ENCODE measurements at places on chromosomes 6 and 20.

DNA sequence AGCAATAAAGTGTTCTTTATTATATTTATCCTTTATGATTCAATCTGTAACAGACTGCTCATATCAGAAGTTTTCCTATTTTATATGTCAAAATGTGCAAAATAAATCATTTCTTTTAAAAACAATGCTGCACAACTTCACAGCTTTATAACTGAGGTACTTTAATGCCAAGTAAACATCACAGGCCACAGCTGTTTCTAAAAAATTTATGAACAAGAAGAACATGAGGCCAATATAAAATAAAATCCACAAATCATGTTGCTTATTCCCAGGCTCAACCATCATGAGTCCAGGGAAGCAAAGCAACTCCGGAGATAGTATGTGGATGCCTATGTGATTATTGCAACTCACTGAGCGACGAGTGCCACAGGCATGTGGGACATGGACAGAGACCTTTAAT is 195.5 kb downstream of the ISM1 start:
- no peak for DNase-seq

GRCh38 chr6:27161603-27161945 is 85.9 kb upstream of the PRSS16 start:
- DNase-seq: no peak

DNA sequence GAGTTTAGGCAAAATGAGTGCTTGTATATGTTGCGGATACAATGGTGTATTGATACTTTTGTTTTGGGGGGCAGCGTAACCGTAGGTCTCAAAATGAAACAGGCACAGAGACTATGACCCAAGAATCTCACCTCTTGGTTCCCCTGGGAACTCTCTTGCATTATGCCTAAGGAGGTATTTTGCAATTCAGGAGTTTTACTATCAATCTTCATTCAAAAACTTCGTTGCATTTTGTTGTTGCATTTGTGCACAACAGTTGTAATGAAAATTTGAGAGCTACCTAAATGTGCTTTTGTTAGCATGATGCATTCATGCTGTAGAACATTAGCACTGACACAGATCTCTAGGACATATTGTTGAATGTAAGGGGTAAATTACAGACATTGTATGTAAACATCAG is 18.2 kb downstream of the VTA1 start:
- DNase-seq: no peak

GRCh38 chr6:124234801-124235200 is 431.1 kb downstream of the NKAIN2 start:
- no peak for DNase-seq

DNA sequence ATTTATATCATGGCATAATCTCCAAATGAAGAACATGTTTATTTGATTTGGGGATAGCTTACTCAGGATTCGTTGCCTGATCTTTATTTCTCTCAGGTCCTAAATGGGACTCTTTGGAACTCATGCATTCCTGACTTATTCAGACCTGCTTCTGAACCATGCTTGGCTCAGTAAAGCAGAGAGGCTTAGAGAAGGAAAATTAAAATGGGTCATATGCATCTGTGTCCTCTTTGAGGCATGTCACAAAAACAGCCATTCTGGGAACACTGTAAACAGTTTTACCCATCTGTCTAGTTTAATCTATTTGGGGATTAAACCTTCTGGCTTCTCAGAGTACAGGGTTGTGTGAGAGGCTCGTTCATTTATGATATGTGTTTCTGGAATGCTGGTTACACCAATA is 1017.3 kb downstream of the KIF16B start:
- DNase-seq: no peak

- DNase-seq: peak; percentile 83
Observed at GRCh38 chr6:32255199-32256153, 31.6 kb upstream of the NOTCH4 start.

DNA sequence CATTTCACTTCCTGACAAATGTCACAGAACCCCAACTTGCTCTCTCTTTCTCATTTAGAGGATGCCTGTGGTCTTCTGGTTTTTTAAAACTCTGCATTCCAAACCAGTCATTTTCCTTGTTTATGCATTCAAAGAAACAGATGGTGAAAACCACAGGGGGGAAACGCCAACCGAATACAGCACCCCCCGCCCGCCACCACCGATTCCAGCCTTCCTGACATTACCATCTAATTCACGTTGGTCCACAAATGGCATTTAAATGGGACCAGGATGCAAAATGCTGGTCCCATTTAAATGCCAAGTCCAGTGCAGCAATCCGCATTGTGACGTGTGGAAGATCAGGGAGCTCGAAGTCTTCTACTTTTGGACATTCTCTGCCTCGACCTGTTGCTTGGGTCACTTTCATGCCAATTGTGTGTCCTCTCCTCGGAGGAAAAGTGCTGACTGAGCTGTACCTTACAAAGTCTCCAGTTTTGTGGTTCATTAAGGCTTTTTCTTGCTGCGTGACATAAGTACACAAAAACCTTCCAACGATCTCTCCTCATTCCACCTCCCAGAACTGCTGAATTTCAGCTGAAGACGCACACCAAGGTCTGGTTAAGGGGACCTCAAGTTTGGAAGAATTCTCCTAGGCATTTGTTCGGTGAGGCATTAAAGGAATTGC is 35.8 kb downstream of the NEDD9 start:
- DNase-seq: no peak

- no peak for DNase-seq
Observed at GRCh38 chr6:21085211-21085610, 508.3 kb upstream of the SOX4 start.

GRCh38 chr20:25285091-25285647 is 37.3 kb downstream of the PYGB start:
- DNase-seq: no peak

GRCh38 chr6:143531720-143532499 is 20.4 kb upstream of the FUCA2 start:
- no peak for DNase-seq

GRCh38 chr6:17418281-17419188 is 25.1 kb downstream of the CAP2 start:
- DNase-seq: peak; percentile 49

GRCh38 chr6:170529839-170530469 is 23.2 kb downstream of the PSMB1 start:
- no peak for DNase-seq

DNA sequence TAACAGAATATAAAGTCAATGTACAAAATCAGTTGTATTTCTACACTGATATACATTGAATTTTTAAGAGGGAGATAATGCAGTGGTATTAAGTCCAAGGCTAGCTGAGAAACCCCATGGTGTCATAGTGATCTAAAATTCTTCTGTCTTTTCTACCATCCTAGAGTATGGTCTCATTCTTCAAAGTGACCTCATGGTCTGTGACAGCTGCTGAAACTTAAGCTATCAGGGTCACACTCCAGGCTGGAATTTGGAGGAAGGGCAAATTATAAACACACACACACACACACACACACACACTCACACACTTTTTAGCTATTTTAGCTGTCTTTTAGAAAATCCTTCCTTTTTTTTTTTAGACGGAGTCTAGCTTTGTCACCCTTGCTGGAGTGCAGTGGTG is 47.3 kb upstream of the DYNLRB1 start:
- DNase-seq: no peak

GRCh38 chr6:130366107-130367005 is 539 bp downstream of the TMEM200A start:
- DNase-seq: peak; percentile 36

DNA sequence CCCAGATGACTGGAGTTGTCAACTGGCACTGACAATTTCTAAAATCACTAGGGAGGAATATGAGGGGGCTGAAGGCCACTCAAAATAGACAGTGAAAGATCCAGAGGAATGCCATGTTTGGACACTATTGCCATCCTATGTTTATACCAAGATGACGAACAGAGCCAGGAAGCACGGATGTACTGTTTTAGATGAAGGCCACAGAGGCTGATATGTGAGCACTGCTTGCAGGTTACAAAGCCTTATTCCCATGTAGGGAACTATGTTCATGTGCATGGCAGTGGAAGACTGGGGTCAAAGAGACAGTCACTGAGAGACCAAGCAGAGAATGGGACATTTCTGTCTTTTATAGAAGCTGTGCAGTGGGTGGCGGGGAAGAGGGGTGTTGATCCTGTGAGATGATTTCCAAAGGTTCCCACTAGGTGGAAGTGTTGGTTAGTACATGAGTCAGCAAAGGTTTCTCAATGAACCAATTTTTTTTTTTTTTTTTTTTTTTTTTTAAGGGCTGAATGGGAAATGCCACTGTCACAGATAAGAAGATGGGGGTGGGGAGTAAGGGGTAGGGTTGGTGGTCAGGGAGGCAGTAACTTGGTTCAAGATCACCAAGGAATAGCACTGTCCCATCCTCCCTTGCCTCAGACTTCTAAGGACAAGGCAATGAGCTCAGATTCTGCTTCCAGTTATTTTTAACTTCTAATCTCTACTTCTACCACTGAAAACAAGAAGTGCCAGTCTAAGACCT is 46.7 kb upstream of the MOCS1 start:
- peak; percentile 22 for DNase-seq

- peak; percentile 84 for DNase-seq
Observed at GRCh38 chr6:122696853-122697252, 82.7 kb upstream of the FABP7 start.

DNA sequence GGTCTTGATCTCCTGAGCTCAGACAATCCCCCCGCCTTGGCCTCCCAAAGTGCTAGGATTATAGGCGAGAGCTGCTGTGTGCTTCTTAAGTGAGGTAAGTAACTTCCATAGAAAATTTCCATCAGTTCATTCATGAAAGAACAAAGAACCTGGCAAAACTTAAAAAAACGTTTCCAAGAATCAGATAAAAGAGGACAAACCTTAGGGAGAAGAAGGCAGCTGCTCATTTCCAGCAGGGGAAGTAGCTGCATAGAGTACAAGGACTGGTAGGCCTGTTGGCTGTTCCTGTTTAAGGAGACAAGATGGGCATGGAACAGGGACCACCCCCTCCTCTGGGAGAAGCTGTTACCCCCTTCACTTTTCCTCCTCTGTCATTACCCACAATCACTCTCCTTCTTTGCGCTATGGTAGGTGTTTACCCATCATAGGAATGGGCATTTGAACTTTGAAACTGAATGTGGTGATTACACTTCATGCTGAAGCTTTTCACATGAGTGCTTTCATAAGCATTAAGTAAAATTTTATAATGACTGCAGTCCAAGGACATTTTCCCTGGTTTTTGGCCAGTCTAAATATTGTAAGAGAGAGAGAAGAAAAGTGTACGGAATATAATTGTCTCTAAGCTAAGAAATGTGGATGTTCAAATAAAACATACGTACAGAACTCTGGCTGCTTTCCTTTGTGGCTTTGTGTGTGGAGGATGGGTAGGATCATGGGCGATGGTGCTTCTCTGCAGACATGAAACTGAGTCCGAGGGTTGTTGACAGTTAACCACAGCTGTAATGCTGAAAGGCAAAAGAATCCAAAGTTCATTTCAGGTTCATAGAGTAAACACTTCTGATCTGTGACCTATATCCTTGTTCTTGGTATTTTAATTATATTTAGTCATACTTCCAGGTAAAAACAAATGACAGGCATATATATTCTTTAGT is 56.4 kb downstream of the CCN2 start:
- no peak for DNase-seq

DNA sequence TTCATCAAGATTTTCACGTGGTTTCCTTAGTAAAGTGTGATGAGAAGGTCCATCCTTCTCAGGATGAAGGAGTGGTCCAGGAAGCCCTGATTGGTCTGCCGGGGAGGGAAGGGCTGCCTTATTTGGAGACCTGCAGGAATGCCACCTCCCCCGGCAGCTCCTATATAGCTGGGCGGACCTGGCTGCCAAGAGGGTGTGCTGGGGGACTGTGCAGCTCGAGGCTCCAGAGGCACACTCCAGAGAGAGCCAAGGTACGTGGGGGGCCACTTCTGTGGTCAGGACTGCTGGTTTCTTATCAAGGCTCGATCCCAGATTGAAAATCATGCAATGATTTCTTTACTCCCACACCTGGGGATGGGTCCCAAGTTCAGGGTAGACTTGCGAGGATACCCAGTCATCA is at the start of gene PRND:
PRND (plus strand) TSS at position 191 of the 400 bp plus-strand sequence. CDS start 2,643 bp downstream, outside the sequence.
- no peak for DNase-seq

GRCh38 chr20:5401277-5401875 is 84.6 kb upstream of the PROKR2 start:
- no peak for DNase-seq

DNA sequence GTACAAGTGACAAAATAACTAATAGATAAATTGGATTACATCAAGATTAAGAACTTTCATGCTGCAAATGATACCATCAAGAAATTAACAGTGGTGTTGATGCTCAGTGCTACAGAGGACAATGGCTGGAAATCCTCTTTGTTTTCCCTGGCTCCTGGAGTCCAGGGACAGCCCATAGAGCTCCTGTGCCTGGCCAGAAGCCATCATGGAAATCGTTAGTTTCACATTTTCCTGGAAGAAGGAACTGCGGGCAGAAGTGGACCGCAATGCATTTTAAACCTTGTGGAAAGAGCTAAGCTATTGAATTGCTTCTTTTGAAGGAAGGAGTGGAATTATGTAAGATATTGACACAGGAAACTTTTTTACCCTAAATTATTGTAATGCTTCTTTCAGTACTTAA is 276.0 kb downstream of the GJA1 start:
- no peak for DNase-seq

DNA sequence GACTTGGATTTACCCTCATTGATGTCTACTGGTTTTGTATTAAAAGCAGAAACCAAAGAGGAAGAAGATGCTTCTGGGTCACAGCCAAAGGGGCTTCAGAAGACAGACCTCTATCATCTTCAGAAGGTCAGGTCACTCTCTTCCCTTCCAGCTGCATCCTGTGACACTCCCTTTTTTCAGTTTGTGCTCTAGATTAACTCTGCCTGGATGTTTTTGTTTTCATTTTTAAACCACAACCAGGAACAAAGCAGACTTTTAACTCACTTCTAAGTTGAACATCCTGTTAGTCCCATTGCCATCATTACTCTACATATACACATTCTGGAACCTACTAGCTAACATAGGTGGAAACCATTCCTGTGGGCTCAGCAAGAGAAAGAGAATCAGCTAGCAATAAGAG is 45.2 kb downstream of the AKIRIN2 start:
- DNase-seq: no peak

GRCh38 chr6:34601706-34602105 is 45.6 kb upstream of the SPDEF start:
- DNase-seq: no peak

DNA sequence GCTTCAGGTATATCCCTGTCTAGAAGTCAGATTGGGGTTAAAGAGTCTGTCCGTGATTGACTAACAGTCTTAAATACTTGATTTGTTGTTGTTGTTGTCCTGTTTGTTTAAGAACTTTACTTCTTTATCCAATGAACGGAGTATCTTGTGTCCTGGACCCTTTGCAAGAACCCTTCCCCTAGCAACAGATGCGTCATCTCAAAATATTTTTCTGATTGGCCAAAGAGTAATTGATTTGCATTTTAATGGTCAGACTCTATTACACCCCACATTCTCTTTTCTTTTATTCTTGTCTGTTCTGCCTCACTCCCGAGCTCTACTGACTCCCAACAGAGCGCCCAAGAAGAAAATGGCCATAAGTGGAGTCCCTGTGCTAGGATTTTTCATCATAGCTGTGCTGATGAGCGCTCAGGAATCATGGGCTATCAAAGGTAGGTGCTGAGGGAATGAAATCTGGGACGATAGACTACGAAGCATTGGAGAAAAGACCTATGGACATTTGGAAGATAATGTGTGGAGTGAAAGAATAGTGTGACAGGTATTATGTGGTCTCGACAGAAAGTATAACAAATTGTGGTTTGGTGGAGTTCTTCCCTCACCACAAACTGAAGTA is at the start of gene HLA-DRA:
HLA-DRA (plus strand) TSS at position 286 of the 613 bp plus-strand sequence; CDS start at position 350, 64 bp downstream.
- DNase-seq: peak; percentile 39
